ENCODE measurements at places on chromosomes 1 and 21.

DNA sequence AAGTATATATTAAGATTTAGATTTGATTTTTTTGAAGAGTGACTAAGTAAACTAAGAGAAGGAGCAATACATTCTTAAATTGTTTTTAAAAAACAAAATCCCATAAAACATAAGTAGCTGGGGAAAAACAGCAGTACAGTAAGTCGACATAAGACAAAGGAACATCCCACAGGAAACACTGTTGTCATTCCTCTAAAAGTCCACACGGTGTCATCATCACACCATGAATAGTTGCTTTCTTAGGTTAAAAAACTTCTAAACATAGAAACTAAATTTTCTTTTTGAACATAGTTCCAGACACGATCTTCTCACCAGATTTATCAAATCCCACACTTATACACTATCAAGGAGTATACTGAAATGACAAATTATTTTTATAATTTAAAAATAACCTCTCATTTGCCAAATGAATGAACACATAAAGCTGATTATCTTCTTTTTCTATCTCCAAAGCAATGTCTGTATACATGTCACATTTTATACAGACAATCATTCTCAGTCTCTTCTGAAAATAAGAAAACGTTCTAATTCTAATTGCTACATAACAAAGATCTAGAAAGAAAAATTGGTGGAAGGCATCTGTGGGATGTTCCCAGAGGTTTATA, 15.8 kb downstream of the ODF2L start:
- no peak for DNase-seq

GRCh38 chr1:90414201-90414600, 302.9 kb downstream of the BARHL2 start:
- DNase-seq, result no peak

DNA sequence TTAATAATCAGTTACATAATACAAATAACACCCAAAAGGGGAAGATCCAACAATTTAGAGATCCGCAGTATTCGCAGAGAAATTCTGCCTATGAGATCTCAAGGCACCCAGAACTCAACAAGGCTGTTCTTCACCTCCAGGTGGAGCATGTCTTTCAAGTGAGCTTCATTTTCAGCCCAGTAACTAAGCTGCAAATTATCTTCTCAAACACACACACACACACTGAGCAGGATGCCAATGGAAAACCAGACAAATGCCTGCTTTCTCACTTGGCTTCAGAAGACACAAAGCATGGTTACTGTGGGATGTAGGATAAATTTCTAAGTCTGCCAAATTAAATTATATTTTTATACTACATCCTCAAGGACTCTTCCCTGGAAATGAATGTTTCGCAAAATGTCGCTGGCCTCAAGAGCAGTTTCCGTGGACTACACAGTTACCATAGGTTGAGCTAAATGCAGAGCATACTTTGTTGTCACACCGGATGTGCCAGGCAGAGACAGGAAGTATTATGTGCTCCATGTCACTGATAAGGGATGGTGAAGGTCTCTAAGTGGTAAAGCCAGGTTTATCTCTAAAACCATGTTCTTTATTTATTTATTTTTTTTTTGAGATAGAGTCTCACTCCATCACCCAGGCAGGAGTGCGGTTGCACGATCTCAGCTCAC, 30.3 kb downstream of the UBR4 start:
- no peak for DNase-seq

GRCh38 chr21:28151758-28152157, 840.9 kb downstream of the LTN1 start:
- no peak for DNase-seq

GRCh38 chr1:34843392-34844251, 15.9 kb downstream of the SMIM12 start:
- no peak for DNase-seq

DNA sequence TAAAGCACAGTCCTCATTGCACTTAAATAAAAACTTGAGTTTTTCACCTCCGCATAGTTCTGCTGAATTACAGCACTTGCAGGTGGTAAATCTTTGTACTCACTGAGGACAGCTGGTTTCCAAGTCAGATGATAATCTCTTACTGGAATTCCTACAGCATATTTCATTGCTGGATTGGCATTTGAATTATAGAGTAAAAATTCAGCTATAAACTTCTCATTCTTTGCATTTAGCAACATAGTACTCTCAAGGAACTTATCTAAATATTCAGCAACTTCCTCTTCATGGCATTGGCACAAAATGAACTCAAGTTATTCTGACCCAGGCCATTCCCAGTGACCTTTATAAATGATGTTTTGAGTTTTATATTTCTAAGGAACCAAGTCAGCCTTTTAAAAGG, 23.4 kb downstream of the GORAB start:
- DNase-seq, result no peak

- no peak for DNase-seq
Observed at GRCh38 chr1:221206076-221206475, 326.8 kb downstream of the HLX start.

GRCh38 chr1:58818976-58819375, 35.1 kb upstream of the JUN start:
- DNase-seq, result no peak

DNA sequence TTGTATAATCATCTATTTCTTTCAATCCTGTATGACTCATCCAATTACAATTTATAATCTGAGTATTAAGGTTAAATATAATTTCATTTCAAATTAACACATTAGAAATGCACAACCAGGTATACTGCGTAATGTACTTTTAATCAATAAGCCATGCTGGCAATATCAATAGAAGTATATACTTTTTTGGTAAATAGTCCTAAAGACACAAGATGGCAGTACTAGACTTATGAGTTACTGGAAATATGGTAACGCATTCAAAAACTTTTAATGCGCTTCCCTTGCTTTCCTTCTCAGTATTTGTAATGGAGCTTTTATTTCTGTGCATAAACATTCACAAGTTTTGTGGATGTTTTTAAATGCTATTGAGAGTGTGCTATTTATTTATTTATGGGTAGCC, 1162.0 kb upstream of the TMPRSS15 start:
- no peak for DNase-seq

DNA sequence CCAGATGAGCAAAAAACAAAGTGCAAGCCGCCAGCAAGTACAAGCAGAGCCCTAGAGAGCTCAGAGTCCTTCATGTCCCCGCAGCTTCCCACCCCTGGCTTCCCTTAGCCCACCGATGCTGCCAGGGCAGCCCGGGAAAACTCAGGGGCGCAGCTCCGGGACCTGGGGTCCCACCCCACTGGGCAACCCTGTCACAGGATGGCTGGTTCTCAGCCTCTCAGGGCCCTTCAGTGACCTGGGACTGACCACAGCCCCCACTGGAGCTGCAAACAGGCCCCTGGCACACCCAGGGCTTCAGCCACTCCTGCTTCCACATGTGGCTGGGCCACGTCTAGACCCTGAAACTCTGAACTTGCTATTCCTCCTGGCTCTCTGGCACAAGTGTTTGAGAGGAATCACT, 49.5 kb downstream of the CHD5 start:
- DNase-seq, result no peak

GRCh38 chr1:220151454-220151853, 57.5 kb downstream of the IARS2 start:
- no peak for DNase-seq

DNA sequence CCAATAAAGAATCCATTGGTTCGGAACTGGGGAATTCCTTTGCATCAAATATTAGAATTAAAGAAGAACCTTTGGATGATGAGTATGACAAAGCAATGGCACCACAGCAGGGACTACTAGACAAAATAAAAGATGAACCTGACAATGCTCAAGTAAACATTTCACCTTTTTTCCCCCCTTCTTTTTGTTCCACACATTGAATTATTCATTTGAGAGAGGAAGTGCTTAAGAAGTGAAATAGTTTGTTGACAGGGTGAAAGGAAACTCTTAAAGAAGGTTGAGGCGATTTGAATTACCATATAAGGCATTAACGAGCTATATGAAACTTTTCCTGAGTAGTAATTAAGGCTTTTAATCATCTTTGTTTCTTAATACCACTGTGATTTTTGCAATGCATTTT, 93.1 kb downstream of the ZMYM4 start:
- no peak for DNase-seq

- DNase-seq, result no peak
Observed at GRCh38 chr1:233245191-233245765, 50.2 kb downstream of the PCNX2 start.

DNA sequence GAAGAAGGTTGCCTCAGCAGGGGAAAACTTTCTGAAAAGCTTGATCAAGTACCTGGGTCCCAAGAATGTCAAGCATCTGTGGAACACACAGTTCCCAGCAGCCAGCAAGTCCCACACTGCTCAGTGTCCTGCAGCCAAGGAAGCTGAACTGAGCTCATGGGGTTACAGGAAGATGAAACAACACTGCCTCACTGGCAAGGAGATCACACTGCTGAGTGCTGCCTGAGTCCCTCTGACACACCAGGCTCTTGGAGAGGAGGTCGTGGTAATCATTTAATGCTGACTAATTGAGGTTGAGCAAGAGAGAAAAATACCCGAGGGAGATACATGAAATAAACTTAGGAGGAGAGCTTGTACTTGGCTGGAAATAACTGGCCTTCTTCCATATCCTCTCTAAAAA, 75.2 kb downstream of the MPZL1 start:
- DNase-seq, result no peak

GRCh38 chr1:170686291-170686690, 22.4 kb downstream of the PRRX1 start:
- DNase-seq, result no peak

GRCh38 chr1:63883494-63884235, 109.8 kb downstream of the ROR1 start:
- DNase-seq, result no peak

DNA sequence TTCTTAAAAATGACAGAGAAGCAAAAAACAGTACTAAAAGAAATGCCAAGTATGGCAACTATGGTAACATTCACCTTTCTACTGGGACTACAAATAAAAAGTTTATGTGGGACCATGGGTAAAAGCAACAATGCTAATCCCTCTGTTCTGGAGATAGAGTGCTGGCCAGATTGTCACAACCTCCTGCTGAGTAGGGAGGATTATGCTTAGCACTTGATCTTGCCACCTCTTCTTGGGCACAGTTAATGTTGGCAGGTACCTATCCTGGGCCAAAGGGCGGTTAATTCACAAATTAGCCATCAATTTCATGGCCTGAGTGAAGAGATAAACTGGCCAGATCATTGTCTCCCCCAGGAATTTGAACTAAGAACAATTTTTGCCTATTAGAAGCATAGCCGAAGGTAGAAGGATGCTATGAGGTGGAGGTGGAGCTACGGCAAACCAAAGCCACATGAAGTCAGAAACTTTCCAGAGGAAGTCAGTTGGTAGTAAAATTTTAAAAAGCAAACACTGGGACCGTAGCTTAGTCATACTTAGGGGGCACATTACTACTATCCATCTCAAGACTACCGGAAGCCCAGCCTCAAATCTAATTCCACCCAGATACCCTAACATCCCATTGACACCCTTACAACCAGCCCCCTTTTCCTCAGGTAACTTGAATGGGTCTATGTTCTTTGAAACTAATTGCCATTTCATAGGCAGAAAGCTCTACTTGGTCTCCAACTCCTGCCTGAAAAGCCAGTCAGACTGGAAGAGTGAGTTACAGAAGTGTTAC, 2.7 kb downstream of the SCYL3 start:
- peak; percentile 39 for DNase-seq

- DNase-seq, result no peak
Observed at GRCh38 chr1:186899977-186900376, 71.2 kb downstream of the PLA2G4A start.

DNA sequence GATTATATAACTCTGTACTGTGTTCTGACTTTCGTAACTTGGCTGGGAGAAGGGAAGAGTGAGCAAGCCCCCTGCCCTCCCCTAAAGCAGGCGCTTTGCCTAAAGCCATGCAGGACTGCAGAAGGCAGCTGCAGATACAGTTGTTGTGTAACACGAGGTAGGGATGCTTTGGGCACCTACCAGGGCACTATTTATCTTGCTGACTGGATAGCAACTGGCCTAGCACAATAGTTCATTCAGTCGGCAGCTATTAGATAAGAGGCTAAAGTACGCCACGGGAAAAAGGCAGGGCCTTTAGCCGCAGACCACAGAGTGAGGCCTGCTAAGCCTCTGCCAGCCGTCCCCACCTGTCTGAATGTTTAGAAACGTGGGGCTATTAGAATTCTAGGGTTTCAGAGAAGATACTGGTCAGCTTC, 80.9 kb downstream of the TTC3 start:
- DNase-seq, result no peak

DNA sequence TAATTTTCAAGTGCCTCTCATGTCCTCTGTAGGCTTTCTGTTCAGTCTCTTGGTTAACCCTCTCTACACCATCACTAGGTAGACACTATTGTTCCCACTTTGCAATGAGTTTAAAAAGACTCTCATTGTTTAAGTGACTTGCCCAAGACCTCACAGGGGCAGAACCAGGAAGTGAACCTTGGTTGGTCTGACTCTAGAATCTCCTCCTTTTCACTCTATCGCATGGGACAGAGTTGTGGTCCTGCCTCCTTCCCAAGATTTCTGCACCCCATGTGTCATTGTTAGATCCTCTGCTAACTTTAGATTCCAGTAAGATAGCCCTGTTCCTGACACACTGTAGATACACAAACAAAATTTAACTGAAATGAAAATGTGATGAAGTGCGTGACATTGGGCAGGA, 481.7 kb upstream of the USP24 start:
- no peak for DNase-seq

DNA sequence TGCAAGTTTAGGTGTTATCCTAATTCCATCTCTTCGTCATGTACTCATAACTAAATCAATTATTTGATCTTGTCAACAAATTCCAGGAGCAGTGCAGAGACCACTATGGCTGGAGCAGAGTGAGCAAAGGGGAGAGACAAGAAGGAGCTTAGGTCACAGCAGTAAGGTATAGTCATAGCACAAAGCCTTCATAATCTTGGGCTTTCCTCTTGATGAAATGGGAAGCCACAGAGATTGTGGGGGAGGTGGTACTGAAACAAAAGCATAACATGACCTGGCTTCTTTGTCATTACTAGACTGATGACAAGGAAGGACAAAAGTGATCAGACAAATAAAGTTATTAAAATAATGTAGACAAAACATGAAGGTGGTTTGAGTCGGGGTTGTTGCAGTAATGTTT, 60.1 kb upstream of the PTGS2 start:
- DNase-seq, result peak; percentile 8

DNA sequence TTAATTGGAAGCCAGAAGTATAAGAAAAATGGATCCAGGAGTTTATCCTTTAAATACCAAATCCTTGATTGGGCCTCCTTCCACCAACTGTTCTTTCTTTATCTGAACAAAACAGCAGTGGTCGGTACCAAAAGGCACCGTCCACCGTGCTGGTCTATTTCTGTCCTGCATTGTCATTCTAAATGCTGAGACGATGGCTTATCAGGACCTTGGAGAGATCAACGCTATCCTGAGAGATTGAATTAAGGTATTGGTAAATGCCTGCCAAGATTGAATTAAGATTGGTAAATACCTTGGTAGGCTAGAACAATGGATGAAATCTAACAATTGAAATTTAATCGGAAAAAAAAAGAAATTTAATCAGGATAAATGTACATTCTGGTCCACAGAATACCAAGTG, 73.4 kb upstream of the SOD1 start:
- DNase-seq, result no peak

GRCh38 chr1:39940253-39940652, 14.7 kb upstream of the MFSD2A start:
- DNase-seq, result no peak

- DNase-seq, result peak; percentile 81
Observed at GRCh38 chr1:63593303-63593885, at the start of gene PGM1. PGM1 (plus strand) TSS chr1:63593411; CDS start chr1:63593489, 78 bp downstream.

All from activated CD4-positive, alpha-beta T cell treated with anti-CD3 and anti-CD28 coated beads, Interleukin-2, amount 50 U/mL, for 48 hours (primary cell).